ENCODE measurements at places on chromosomes 2 and 18.

GRCh38 chr18:26928670-26929313 is 63.3 kb upstream of the AQP4 start:
- no peak for DNase-seq

GRCh38 chr2:70679259-70679658 is 88.7 kb downstream of the ADD2 start:
- no peak for DNase-seq

DNA sequence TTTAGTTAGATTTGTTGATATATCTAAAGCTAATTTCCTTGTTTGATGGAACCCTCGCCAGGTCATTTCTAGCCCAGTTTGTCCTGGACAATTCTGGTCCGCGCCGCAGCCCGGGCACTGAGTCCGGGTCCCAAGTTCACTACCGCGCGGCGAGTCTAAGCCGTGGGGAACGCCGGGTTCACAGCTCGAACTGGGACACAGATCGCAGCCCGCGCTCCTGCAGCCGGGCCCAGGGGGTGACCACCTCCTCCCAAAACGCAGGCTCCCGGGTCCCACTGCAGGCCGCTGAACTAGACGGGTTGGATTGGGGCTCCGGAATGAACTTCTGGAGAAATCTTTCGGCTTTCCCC is 681 bp downstream of the ACADL start:
- DNase-seq: no peak

GRCh38 chr2:162559194-162559593 is 215.3 kb downstream of the GCA start:
- no peak for DNase-seq

- no peak for DNase-seq
Measured at GRCh38 chr2:8847400-8847799, 10.0 kb upstream of the KIDINS220 start.

- DNase-seq: no peak
Measured at GRCh38 chr2:218717262-218717661, 6.6 kb downstream of the TTLL4 start.
